ENCODE measurements at places on chromosomes 11 and 22. TPM values are rescaled to one million over a fixed set of nuclear protein-coding genes. Genes with fewer than 3 reads are reported as not detected.

MAJIN gene
- not detected for total RNA-seq

PRSS23 gene
- 741 TPM for total RNA-seq

ROM1 gene
- total RNA-seq = 10.6 TPM

ZBTB16 gene
- 1.8 TPM for total RNA-seq

RFPL3 gene
- total RNA-seq = not detected

CALCA gene
- 0.22 TPM for total RNA-seq

GUCY1A2 gene
- 0.91 TPM for total RNA-seq

SLC22A9 gene
- total RNA-seq = not detected

CYP2D6 gene
- total RNA-seq = 0.13 TPM

APOA4 gene
- total RNA-seq = not detected

ANKK1 gene
- not detected for total RNA-seq

TP53I11 gene
- 22.0 TPM for total RNA-seq

OR6T1 gene
- not detected for total RNA-seq

DBX1 gene
- total RNA-seq = not detected

KAT5 gene
- 40.2 TPM for total RNA-seq

LARGE2 gene
- total RNA-seq = not detected

OR8K1 gene
- not detected for total RNA-seq

RTN3 gene
- 122 TPM for total RNA-seq

ZC3H7B gene
- 52.4 TPM for total RNA-seq

MMP8 gene
- total RNA-seq = not detected

SOX6 gene
- total RNA-seq = 8.4 TPM

LGALS12 gene
- 0.11 TPM for total RNA-seq

MS4A12 gene
- not detected for total RNA-seq

OR52H1 gene
- total RNA-seq = 0.65 TPM

CHADL gene
- total RNA-seq = 1.5 TPM

NXPE4 gene
- total RNA-seq = not detected

TMEM223 gene
- 9.4 TPM for total RNA-seq

ACR gene
- total RNA-seq = not detected

FOLR2 gene
- not detected for total RNA-seq

WBP2NL gene
- 1.2 TPM for total RNA-seq

MTNR1B gene
- total RNA-seq = not detected

TP53AIP1 gene
- under 0.01 TPM for total RNA-seq

KDM4E gene
- total RNA-seq = not detected

C11orf42 gene
- not detected for total RNA-seq

SDHAF2 gene
- total RNA-seq = 63.3 TPM

CNTF gene
- total RNA-seq = 1.5 TPM

CECR2 gene
- total RNA-seq = under 0.01 TPM

ISX gene
- not detected for total RNA-seq

AASDHPPT gene
- 43.8 TPM for total RNA-seq

C1QTNF5 gene
- total RNA-seq = 53.2 TPM

PANX3 gene
- not detected for total RNA-seq

OR5P2 gene
- total RNA-seq = not detected

OLFML1 gene
- 1.3 TPM for total RNA-seq

TECTA gene
- total RNA-seq = 0.86 TPM

BATF2 gene
- 1.4 TPM for total RNA-seq

RAB39A gene
- not detected for total RNA-seq

C22orf31 gene
- total RNA-seq = not detected

BCO2 gene
- 1.5 TPM for total RNA-seq

BRSK2 gene
- total RNA-seq = under 0.01 TPM

UQCC3 gene
- 4.8 TPM for total RNA-seq

OR52I2 gene
- not detected for total RNA-seq

LAYN gene
- 61.5 TPM for total RNA-seq

All from articular chondrocyte of knee joint (primary cell).